Caki2 (cell line): ENCODE measurements at places on chromosomes 3 and 15. TPM values are rescaled to one million over a fixed set of nuclear protein-coding genes. Genes with fewer than 3 reads are reported as not detected.

DNA sequence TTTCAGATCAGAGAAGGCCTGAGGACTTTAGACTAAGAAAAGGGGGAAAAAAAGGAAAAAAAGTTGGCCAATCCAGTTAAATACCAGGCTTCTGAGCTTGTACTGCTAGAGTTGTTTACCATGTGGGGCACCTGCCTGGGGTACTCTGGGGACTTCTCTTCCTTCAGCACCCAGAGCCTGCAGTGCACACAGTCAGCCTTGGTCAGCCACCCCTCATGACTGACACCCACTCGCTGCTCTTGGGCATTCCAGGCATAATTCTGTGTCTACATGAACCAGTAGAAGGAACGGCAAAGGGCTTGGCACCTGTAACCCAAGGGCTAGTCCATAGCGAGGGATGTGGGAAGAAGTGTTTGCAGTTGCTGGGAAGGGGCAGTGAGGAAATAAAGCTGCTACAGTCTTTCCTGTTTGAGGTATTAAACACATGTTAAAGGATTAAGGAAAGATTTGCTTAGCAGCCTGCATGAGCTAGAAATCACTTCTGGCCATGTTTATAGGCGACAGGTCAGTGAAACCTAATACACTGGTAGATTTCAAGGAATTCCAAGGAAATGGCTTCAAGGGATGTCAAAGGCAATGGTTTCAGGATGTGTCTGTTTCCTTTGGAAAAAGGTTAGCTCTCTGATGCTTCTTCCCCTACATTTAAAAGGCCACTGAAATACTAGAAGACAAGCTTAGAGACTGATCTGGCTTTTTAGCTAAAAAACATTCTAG, 232.5 kb downstream of the CHST2 start:
- DNase-seq, result no peak

GRCh38 chr3:1971780-1972179, 126.9 kb upstream of the CNTN4 start:
- DNase-seq, result no peak

DNA sequence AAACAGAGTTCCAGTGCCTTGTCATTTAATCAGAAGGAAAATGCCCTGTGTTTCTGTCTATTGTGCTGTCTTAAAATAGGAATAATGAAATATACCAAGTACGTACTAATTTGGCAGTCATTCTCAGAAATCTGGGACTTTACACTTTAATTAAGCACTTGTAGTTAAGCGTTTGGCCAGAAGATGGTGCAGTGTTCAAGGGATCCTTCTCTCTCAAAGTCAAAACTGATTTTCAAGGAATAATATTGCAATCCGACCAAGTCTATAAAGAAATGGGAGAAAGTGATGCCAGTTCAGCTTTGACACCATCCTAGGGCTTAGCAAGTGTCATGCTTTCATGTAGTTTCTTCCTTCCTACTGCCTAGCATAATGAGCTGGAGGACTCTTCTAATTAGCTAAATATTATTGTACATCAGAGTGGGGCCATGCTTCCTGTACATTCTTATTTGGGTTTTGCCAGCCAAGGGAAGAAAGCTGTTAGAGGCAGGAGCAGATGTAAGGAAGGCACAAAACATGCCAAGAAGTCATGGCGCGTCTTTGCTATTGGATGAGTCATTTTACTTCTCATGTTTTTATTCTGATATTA, 64.8 kb downstream of the SAMMSON start:
- no peak for DNase-seq

GRCh38 chr3:175805825-175806224, 946.7 kb downstream of the NAALADL2 start:
- no peak for DNase-seq

- no peak for DNase-seq
Measured at GRCh38 chr3:71621825-71622537, 38.5 kb upstream of the FOXP1 start.

DNA sequence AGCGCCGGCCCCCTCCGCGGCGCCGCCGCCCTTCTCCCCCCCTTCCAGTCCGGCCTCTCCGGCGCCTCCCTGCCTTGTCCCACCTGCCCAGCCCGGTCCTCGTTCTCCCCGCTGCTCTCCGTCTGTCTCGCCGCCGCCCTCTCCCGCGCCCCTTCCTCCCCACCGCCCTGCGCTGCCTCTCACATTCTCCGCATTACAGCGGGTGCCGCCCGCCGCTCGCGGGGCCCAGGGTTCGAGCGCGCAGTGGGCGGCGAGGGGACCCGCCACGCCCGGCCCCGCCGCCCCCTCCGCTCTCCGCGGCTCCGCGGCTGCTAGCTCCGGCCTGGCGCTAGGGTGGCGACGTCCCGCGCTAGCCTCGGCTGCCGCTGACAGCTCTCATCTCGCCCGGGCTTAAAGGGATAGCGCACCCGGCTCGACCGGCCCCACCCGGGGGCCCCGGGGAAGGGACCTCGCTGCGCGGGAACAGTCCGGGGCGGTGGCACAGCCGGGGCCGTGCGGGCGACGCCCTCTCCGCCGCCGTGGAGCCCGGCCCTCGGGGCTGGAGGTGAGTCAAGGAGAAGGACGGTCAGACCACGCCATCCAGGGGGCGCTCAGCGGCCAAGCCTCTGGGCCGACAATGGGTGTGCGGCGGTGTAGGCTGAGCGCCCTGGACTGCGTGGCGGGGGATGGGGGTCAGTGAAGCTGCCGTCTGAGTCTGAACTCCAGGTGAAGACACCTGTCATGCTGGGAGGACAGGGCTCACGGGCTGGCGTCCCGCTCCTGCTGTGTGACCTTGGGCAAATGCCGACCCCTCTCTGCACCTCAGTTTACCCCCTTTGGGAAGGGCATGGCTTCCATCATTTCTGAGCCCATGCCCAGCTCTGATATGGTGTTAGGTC, 187.4 kb upstream of the LINGO1 start:
- DNase-seq, result peak; percentile 56

GRCh38 chr15:89835176-89835564, 20.5 kb upstream of the ANPEP start:
- DNase-seq, result no peak

- no peak for DNase-seq
Measured at GRCh38 chr3:12670365-12671119, 6.6 kb upstream of the RAF1 start.

- no peak for DNase-seq
Measured at GRCh38 chr3:156431334-156432124, 123.4 kb downstream of the SSR3 start.

DNA sequence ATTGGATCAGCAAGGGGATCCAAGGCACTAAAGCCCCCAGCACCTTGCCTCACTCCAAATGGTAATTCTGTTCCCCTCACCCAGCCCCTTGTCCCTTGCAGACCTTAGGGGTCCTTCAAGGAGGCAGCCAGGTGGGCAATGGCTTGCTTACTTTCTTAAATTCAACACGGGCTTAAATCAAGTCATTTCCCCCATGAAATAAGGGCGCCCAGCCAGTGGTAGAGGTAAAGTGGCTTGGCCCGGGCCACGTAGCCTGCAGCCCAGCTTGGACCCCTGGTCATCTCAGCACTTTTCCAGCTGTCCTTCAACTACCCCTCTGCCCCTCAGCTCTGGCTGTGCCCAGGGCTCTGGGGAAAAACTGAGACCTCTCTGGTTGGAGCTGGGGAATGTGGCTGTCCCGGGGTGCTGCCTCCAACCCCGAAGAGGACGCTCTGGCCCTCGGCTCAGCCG, 1.2 kb downstream of the PSTPIP1 start:
- DNase-seq, result no peak

- no peak for DNase-seq
Measured at GRCh38 chr3:120741837-120742197, 499 bp downstream of the RABL3 start.

- DNase-seq, result no peak
Measured at GRCh38 chr3:184656458-184656828, 55.4 kb downstream of the MAGEF1 start.

DNA sequence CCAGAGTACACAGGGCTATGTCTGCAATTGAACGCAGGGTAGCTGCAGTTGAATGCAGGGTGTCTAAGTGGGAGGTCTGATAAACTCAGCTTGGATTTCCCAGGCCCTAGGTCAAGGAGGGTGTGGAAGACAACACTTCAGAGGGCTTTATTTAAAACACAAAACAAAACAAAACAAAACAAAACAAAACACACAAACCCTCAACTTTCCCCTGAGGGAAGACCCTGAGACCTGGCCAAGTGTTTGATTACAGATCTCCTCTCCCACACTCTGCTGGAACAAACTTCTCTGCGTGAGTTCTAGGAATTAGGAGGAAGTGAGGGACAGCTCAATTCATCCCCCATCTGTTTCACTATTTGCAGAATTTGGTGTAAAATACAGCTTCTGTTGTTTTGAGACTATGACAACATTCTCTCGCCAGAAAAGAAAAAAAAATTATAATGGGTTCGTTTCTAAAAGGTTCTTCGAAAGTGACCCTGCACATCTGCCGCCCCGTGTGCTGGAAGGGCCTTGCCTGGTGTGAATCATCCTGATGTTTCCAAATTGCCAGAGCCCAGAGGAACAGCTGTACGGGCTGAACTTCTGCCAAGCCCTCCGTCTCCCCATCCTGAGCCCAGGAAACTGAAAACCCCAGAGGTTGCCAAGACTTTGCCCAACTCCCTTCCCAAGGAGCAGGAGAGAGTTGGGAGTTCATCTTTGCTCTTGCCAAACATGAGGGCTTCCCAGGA, 73.3 kb upstream of the RAD18 start:
- DNase-seq, result no peak

GRCh38 chr3:146020969-146021368, 140.0 kb downstream of the PLOD2 start:
- DNase-seq, result no peak

DNA sequence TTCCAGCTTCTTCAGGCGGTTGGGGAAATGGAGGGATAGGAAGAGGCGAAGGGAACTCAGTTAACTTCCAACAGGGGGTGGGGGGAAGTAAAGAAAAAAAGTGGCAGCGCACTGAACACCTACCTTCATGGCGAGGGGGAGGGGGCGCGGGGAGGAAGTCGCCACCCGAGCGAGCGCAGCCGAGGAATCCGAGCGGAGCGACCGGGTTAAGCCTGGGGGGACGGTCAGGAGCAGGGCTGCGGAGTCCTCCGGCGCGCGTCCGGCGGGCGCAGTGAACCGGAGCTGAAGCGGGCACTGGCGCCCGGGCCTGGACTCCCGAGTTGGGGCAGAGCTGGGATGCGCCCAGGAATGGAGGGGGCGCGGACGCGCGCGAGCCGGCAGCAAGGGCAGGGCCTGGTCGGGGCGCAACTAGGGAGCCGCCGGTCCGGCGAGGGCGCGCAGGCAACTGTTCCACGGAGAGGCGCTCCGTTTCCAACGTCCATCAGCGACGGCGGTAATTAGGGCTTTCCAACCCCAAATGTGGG, at the start of gene WNT5A:
TSS of gene WNT5A (minus strand) at position 450 of the 524 bp plus-strand sequence. CDS start at position 129, 321 bp downstream.
- DNase-seq, result peak; percentile 76

DNA sequence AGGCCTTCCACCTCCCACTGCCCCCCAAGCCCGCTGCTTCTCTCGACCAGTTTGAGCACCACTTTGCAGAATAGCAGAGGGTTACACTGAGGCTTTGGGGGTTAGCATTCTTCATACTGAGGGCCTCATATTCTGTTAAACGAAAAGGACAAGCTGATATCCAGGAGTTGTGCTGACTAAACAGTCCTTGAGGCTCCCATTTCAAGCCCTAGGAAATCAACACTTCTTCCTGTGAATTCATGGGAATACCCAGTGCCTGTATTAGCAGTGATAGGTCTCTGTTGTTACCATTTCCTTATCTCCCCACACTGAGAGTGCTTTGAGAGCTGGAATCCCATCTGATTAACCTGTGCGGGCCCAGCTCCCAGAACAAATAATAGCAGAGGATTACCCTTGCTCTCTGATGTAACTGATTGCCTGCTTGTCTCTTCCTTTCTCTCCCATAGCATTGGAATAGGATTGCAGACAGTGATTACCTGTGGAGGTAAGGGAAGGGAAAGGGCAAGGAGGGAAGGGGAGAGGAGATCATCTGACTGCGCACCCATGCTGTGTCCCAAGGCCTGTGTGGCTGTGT, 930 bp downstream of the FBXW12 start:
- no peak for DNase-seq

DNA sequence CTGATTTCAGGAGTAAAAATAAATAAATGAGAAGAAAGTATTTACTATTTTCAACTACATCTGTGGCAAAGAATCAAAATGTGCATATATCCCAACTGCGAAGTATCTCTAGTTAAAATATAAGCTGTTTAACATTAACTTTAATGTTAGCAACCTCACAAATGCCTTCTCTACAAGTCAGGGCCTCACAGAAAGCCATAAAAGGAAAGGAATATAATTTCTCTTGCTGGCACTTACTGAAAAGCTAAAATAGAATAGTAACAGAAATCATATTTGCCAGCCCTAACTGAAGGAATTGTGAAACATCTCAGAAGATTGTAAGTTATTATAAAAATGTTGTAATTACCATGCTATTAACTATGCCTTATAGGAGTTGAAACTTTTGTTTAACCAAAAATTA, 65.1 kb upstream of the MBNL1 start:
- no peak for DNase-seq

- no peak for DNase-seq
Measured at GRCh38 chr3:105362021-105362665, 4.6 kb upstream of the ALCAM start.

DNA sequence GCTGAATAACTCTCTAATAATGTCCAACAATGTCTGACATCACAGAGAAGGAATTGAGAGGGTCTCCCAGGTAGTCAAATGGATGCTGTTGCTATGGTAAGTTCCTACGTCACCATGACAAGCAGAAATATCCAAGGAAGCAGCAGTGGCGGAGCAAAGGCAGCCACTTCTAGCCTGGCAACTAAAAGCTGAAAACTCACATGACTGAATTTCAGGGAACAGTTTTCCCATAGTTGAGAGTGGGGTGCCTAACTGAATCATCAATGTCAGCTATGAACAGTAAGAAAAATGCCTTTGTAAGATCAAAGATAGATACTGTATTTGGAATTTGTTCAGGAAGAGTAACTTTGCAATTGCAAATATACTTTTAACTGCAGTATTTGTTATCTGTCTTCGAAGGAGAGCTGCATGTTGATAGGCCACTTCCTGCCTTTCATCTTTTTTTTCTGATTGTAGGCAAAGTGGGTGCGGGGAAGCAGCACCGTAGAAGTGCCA, 161.7 kb downstream of the BBX start:
- no peak for DNase-seq

- no peak for DNase-seq
Measured at GRCh38 chr15:78037328-78037727, 40.2 kb downstream of the TBC1D2B start.

GRCh38 chr15:35130245-35130644, 45.1 kb upstream of the NANOGP8 start:
- no peak for DNase-seq

The TMEM115 gene
- total RNA-seq, result 33.9 and 59.0 TPM in 2 replicates

The POTEB gene
- total RNA-seq, result not detected in 2 replicates

The DNAH12 gene
- total RNA-seq, result 0.07 TPM in 1 of 2 replicates, not detected in the other

The CELF6 gene
- 1.7 TPM in 1 of 2 replicates, not detected in the other for total RNA-seq

The CYP1A2 gene
- not detected in 2 replicates for total RNA-seq

The SHISA5 gene
- total RNA-seq, result 118 and 132 TPM in 2 replicates

The LRRN1 gene
- not detected in 2 replicates for total RNA-seq

The PCNP gene
- total RNA-seq, result 52.2 and 74.8 TPM in 2 replicates

The JAGN1 gene
- 19.7 and 36.5 TPM in 2 replicates for total RNA-seq

The PAQR5 gene
- 48.3 and 50.0 TPM in 2 replicates for total RNA-seq

The SLC7A14 gene
- not detected in 2 replicates for total RNA-seq

The NR2F2 gene
- total RNA-seq, result 7.0 and 16.0 TPM in 2 replicates
